ENCODE measurements at places on chromosomes 16 and 17.

DNA sequence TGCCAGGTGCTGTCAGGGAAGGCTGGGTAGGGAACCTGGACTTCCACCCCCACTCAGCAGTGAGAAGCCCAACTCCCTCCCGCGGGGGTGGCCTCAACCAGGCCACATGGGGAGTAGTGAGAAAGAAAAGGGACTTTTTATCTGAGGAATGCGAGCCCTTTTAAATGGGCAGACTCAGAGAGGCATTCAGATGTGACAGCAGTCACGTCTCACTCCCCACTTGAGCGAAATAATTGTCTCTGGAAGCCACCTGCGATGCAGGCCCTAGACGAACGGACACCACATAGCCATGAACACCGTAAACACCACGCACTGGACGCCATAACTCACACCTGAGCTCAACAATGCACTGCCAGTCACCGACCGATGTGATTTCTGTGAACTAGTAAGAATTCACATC lies 11.9 kb upstream of the CD300E start:
- DNase-seq: no peak

DNA sequence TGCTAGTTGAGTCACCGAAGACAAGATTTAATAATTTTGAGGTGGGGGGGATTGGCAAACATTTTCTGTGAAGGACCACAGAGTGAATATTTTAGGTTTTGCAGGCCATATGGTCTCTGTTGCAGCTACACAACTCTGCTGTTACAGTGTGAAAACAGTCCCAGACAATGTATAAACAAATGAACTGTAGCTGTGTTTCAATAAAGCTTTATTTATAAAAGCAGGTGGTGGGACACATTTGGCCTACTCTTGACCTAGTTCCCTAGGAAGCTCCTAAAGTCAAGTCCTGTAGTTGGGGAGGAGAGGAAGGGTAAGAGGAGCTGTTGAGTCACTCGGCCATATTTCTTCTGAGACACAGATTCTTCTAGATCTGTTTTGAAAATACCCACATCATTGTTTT lies 92.3 kb downstream of the SDR42E1 start:
- DNase-seq: no peak

GRCh38 chr16:60605176-60605575 lies 1431.1 kb downstream of the CDH8 start:
- no peak for DNase-seq

DNA sequence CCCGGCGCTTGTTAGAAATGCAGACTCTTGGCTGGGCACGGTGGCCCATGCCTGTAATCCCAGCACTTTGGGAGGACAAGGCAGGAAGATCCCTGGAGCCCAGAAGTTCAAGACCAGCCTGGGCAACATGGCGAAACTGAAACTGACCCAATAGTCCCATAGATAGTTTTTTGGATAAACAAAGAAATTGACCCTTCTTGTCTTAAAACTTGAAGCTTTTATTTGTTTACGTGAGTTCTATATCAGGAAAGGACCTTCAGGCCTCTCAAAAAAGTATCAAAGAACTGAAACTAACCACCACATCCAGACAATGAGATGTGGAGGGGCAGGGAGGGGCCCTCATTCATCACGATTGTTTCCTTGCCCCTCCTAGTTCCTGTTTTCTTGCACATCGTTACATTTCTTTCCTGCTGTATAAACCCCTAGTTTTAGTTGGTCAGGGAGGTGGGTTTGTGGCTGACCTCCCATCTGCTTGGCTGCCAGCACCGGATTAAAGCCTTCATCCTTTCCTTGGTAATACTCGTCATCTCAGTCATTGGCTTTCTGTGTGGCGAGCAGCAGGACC lies 29.9 kb upstream of the PRM1 start:
- DNase-seq: no peak

- no peak for DNase-seq
These were observed 26.9 kb downstream of the ADCY9 start for GRCh38 chr16:4089251-4089810.

DNA sequence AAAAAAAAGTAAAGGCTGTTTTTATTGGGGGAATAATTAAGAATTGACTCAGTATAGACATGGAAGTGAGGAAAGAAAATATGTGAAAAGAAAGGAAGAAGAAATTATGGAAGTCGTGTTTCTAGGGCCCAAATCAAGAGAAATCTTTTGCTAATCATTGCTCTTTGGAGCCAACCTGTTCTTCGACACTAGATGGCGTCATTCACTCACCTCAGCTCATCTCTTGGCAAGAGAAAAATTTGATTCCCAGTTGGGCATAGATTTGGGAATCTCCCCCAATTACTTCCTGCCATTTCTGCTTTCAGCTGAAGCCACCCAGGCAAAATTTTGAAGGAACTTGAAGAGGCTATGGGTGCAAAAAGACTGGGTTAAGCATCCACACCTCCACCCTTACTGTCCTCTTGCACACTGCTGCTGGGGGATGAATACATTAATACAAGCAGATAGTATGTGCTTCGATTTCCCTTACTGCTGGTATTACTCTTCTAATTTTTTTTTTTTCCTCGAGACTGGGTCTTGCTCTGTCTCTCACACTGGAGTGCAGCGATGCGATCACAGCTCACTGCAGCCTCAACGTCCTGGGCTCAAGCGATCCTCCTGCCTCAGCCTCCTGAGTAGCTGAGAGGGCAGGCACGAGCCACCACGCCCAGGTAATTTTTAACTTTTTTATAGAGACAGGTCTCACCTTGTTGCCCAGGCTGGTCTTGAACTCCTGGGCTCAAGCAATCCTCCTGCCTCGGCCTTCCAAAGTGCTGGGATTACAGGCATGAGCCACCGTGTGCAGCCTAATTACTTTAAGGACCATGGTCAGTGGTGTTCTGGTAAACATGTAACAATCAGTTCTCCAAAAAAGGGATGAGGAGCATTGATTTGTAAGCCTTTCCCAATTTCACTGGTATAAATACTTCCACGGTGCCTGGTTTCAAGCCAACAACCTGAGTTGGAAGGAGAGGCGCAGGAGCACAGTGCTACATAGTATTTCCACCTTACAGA lies 13.5 kb downstream of the PSMD7 start:
- DNase-seq: no peak

DNA sequence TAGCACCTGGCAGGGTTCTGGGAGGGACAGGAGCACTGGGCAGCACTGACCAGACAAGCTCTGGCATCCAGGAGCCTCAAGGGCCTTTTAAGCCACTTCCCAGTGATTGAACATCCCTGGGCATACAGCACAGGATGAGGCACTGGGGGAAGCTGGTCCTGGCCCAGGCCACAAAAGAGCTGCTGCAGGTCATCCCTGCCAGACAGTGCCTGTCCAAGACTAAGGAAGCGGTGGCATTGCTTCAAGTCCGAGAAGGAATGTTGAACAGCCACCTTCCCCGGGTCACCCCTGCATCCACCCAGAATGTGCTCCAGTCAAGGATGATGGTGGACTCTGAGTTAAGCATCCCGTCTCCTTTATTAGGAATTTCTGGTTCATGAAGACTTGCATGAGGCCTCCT lies 1.2 kb upstream of the OSBPL7 start:
- DNase-seq: no peak

GRCh38 chr17:82386881-82387704 lies 15.5 kb downstream of the UTS2R start:
- DNase-seq: no peak

DNA sequence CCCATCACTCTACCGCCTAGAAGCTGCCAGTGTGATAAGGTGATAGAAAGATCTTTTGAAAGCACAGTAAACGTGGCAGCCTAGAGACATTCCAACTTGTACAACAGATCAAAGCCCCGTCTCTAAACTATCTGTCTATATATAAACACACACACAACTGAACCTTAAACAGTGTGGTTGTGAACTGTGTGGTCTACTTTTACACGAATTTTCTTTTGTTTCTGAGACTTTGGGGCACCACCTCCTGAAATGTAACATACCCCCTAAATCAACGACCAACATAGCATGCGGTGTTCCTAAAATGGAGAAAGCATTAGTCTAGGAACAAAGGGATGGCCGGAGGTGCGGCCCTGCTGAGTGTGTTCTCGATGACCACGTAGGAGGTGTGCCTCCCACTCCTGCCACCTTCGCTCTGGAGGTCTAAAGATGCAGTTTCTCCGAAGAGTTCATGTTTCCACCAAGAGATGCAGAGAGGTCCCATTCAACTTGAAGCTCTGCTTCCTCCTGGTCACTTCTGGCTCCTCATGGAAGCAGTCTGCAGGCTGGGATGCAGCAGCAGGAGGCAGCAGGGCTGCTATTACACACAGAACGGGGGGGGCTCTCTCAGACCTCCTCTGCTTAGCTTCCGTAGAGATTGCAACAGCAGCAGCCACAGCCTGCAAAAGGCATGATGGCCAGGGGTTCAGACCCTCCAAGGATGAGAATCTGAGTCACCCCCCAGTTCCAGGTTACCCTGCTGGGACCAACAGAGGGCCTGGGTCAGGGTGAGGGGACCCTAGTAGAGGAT lies 22.6 kb upstream of the USP10 start:
- DNase-seq: no peak

DNA sequence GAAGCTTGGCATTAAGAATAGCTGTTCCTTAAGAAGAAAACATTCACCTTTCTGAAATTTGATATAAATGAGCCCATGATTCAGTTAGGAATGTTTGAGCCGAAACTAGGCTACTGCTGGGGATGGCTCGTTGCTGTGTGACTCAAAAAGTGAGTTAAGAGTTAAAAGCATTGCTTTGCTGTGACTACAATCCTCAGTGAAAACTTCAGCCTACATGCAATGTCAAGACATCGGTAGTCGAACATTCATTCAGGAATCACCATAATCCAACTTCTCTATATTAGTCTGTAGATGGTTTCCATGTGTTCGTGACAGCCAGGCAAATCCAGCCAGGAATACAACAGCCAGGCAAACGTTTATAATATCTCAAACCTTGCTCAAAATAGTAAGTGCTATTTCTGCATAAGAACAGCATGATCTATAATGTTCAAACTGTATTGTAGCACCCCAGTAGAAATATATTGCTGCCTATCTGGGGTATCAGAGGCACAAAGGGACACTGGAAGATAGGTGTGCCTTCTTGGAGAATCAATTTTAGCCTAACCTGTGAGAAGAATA lies 1225.1 kb downstream of the CDH8 start:
- no peak for DNase-seq

DNA sequence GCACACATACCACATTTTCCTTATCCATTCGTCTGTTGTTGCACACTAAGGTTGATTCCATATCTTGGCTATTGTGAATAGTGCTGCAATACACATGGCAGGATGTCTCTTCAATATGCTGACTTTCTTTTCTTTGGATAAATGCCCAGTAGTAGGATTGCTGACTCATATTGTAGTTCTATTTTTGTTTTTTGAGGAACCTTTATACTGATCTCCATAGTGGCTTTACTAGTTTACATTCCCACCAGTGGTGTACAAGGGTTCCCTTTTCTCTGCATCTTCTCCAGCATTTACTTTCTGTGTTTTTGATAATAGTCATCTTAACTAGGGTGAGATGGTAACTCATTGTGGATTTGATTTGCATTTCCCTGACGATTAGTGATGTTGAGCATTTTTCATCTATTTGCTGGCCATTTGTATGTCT lies 118.1 kb downstream of the STXBP4 start:
- DNase-seq: no peak

DNA sequence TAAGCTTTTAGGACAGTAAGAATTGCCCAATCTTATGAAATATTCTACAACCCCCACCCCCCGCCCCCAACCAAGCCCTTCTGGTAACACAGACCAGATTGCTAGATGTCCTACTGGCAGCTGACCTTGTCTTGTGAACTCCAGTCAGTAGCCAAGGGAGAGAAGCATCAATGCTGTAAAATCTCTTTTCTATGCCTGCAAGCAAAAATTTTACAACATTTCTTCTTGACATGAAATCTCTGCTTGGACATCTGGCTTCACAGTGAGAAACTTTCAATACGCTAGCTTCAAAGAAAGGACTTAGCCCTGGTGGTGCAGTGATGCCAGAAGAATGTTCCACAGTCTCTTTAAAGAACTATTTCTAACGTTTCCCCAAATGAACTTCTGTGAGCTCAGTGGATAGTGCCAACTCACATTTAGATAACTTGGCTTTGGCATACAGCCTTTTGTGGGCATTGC lies 169.3 kb upstream of the AXIN2 start:
- no peak for DNase-seq

DNA sequence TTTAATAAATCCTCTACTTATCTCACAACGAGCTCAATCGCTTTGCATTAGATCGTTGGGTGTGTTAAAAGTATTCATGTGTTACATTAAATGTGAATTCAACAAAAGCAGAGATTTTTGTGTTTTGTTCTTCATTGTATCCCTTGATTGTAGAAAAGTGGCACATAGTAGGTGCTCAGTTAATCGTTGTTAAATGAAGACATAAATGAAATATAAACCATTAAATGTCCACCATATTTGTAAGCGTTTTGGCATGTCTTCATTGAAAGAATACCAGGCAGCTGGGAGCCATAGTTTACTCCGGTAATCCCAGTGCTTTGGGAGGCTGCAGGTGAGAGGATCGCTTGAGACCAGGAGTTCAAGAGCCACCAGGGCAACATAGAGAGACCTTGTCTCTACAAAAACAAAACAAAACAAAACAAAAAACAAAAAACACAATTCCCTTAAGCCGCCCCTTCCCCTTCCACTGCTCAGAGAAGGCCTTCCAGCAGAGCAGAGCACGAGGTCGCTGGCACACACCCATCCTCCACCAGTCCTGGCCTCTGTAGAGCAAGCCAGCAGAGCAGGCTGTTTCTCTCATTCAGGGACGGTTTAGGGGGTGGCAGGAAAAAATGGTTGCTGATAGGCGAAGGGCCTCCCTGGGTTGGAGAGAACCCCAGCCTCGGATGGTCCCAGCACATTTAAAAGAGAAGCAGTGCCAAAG lies 673 bp upstream of the CHD9 start:
- no peak for DNase-seq

- DNase-seq: peak; percentile 51
These were observed 7.9 kb upstream of the LLGL1 start for GRCh38 chr17:18217412-18218015.

- DNase-seq: peak; percentile 68
These were observed 17.0 kb downstream of the CAVIN1 start for GRCh38 chr17:42405963-42406495.

DNA sequence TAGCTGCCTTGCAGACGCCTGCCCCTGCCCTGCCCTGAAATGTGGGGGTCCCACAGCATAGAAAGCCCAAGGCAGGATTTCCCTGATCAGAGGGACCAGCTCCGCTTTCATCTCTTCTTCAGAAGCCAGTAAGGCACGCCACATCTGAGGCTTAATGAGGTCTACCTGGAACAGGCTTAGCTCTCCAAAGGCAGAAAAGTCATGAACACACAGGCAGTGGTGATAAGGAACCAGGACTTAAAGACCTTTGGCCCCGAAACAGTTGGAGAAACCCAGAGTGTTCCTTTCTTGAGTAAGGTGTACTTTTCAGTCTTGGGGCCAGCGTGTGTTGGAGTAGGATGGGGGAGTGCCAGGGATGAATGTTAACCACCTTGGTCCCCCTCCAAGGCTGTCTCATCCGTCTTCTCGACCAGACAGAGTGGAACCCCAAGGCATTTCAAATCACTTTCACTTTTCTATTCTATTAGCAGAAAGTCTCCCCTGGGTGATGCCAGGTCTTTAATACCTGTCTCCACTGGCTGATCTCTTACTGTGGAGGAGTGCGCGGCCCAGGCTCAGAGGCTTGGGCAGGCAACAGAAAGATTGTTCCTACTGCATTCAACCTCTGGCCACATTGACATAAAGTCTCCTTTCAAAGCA lies 43.9 kb downstream of the TMEM186 start:
- DNase-seq: no peak

- no peak for DNase-seq
These were observed 107.3 kb downstream of the IRX5 start for GRCh38 chr16:55037966-55038365.
